ENCODE measurements at places on chromosomes 16 and 17.

DNA sequence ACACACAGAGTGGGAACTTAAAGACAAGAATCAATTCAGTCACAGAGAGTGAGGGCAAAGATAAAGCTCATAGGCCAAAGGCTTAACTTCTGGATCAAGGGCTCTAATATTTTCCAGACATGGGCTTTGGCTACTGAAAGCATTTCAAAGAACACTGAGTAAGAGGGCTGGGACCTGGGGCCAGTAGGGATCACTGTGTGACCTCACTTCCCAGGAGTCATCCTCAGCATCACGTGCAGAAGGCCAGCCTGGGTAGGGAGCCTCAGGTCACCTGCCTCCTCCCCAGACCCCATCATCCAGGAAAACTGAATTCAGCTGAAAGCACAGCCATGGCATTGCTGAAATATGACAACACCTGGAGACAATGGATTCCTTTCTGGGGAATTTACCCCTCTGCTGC, 163.5 kb downstream of the RAB11FIP4 start:
- no peak for DNase-seq

GRCh38 chr16:3595110-3595486, 16.3 kb downstream of the SLX4 start:
- DNase-seq = no peak

GRCh38 chr17:14803826-14804225, 461.3 kb downstream of the PMP22 start:
- peak; percentile 34 for DNase-seq

DNA sequence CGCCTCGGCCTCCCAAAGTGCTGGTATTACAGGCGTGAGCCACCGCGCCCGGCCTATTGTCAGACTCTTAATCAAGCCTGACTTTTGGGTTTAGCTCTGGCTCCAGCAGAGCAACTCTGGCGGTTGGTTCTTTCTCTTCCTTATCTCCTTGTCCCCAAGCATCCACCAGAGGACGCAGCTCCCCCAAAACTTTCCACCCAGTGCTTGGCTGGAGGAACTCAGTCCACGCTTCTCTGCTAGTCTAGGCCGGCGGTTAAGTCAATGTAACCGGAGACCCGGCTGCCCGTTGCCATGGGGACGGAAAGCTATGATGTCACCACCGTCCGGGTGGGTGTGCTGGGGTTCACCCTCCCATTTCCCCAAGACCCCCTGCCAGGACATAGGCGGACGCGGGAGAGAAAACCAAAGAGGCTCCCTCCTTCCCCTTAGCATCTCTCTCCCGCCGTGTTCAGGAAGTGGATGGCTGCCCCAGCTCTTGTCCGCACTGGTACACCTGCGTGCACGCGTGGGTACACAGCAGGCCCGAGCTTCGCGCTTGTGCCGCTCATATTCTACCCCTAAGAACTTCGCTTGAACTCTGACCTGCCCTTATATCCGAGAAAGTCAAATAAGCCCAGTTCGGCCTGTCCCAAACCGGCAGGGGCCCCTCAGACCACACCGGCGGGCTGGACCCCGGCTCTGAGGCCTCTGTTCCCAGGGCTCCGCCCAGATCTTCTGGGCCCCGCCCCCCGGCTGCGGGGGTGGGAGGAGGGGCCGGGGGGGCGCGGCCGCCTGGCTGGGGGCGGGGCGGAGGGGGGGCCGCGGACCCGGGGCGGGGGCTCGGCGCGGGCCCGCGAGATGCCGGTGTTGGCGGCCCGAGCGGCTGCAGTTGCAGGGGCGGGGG, at the start of gene RND2:
RND2 (plus strand) TSS at position 825 of the 883 bp plus-strand sequence. CDS start 117 bp downstream, outside the sequence.
- DNase-seq = peak; percentile 93

- DNase-seq = peak; percentile 8
These were observed 31.9 kb upstream of the CPHXL start for GRCh38 chr16:75758215-75758614.

DNA sequence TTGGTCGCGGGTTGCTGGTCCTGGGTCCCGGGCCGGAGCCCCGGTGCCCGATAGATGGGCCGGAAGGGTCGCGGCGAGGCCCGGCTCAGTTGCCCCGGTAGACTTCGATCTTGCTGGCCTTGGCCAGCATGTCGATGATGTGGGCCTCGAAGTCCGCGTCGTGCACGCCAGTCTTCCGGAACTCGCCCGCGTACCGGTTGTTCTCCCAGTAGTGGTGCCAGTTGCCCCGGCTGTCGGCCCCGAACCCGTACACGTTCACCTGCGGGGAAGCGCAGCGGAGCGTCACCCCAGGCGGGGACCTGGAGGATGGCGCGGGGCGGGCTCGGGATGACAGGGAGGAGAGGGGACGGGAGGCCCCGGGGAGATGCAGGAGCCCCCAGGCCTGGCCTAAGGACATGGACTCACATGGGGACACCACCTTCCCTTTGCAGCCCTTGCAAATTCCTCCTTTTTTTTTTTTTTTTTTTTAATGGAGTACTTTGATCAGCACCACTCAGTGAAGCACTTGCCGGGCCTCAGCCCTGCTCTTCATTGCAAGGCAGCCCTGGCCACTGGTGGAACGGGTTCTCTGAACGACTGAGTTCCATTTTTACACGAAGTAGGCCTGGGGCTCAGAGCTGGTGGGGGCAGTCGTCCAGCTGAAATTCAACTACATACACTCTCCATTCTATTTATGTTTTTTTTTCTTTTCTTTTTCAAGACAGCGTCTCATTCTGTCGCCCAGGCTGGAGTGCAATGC, 35.1 kb downstream of the DDX19A start:
- DNase-seq = no peak

DNA sequence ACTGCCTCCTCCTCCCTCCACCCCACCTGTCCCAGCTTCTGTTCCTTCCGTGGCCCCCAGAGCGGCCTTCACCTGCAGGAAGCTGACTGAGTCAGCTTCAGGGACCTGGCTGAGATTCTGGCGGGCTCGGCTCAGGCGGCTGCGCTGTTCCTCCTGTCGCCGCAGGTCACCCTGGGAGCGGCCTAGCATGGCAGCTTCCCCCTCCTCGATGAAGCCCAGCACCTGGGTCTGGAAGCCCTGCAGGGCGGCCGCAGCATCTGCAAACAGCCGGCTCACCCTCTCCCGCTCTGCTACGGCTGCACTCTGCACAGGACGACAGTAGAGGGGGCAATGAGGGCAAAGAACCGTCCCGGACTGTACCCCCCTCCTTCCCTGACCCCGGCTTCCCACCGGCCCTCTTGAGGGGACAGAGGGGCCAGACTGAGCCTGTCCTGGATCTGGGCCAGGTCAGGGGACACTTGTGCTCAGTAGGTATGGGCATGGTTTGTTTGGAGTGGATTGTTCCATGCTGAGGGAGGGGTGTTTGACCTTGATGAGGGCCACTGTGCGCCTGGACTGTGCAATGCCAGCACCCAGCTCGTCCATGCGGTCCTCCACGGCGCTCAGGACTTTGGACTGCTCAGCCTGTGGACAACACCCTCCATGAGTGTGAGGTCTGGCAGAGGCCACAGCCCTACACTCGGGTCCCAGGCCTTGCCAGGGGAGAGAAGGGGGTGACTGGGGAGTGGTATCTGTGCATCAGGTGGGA, 2.0 kb downstream of the TRIM47 start:
- no peak for DNase-seq

DNA sequence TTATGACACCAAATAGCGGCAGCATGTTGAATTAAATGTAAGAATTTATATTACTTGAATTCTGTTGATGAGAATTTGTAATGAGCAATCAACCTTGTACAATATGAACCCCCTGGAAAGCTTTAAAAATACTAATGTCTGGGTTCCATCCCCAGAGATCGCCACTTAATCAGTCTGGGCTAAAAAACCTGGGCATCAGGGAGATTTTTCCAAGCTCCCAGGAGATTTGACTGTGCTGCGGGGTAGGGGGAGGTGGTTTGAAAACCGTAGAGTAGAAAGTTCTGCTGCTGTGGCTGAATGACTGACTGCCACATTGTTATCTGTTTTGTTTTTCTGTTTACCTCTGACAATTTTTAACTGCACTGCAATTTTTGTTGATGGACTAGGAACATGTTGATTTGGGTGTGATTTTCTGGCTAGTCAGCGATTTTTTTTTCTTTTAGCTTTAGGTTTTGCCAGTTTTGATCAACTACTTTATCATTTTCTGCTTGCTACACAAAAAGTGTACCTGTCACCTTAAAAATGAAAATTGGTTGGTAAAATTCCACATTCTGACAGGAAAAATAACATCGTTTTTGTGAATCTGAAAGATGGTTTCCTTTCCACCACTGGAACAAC, 79.3 kb downstream of the PCTP start:
- DNase-seq = no peak

DNA sequence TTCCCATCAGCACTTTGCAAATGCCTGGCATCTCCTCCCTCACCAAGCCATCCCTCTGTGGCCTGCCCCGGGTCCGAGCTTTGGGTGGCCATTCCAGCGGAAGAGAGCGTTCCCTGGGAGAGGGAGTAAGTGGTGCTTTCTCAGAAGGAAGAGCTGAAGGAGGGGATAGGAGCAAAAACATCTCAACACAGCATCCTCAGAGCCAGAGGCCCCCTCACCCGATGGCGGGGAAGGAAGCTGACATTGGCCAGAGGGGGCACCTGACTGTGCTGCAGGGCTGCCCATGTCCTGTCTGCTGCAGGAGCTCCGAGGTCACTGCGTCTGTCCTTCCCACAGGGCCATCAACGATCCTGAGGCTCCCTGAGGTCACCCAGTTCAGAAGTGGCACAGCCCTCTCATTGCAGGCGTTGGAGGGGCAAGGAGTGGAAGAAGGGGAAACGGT, 427 bp upstream of the TLCD3B start:
- DNase-seq = no peak

GRCh38 chr16:81401035-81401950, 43.3 kb upstream of the CMIP start:
- DNase-seq = peak; percentile 24

DNA sequence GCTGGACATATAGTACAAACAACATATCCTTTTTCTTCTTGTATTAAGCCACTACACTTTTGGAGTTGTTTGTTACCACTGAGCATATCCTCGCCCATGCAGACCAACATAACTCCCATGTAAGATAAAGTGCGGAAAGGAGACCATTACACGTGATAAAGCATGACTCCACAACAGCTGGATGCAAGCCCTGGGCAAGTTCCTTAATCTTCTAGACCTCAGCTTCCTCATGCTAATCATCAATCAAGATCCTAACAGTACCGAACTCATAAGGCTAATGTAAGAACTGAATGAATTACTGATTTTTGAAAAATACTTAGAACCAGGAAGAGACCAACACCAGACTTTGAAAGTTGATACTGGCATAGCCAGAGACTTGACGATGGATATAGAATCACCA, 47.0 kb upstream of the GSG1L start:
- no peak for DNase-seq

DNA sequence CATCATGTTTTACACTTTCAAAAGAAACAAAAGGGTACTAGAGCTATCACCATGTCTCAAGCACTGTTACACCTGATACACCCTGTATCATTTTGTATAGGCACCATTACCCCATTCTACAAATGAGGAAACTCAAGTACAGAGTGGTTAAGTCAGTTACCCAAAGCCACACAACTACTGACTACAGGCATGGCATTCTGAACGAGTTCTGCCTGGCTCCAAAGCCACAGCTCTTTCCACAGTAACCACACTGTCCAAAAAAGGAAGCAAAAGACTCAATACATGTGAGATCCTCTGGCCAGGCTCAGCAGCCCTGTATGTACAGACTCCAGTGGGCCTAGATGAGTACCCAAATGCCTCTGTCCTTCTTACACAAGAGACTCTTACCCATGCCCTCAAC, 4.7 kb downstream of the DYNC1LI2 start:
- no peak for DNase-seq

DNA sequence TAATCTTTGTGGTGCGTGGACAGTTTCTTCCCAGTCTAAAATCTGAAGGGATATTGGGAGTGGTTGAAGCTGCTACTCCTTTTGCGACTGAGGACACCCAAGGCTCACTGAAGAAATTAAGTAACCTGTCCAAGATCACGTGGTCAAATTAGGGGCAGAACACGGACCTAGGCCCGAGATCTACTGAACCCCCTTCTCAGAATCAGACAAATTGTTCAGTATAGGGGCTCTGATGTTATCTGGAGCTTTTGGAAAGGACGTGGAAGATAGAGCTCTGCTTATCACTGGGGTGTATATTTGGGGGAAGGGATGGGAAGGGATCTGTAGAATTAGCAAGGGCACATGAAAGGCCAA, 857 bp downstream of the TANGO6 start:
- no peak for DNase-seq

- no peak for DNase-seq
These were observed 10.9 kb upstream of the ARHGAP23 start for GRCh38 chr17:38417210-38417951.

DNA sequence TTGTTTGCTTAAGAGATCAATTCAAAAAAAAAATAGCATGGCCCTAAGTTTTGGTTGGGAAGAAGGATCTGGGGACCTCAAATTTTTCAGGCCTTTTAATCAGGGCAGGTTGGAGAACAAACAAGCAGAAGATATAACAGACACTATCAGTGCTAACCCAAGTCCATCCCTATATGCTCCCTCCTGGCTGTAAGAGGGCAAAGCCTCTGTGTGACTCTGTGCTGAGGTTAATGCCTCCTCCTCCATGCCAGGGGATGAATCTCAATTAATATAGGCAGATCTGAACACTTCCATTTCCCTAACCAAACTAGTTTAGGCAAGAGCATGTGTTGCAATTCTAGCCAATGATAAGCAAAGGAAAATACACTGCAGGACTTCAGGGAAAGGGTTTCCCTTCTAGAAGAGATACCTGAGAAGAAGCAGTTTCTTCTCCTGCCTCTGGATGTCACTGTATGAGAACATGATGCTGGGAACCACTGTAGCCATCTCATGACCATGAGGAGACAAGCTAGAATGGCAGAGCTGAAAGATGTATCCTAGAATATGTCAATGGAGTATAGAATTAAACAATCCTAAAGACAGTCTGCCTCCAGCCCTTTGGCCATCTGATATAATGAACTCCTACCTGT, 76.0 kb downstream of the CHD9NB start:
- DNase-seq = peak; percentile 3

GRCh38 chr16:89890200-89890599, 16.8 kb downstream of the TCF25 start:
- no peak for DNase-seq
